ENCODE measurements at places on chromosomes 2 and 18. TPM values are rescaled to one million over a fixed set of nuclear protein-coding genes. Genes with fewer than 3 reads are reported as not detected.
A peak's percentile ranks its signal among the peaks of the same experiment; 100 is the strongest.

DNA sequence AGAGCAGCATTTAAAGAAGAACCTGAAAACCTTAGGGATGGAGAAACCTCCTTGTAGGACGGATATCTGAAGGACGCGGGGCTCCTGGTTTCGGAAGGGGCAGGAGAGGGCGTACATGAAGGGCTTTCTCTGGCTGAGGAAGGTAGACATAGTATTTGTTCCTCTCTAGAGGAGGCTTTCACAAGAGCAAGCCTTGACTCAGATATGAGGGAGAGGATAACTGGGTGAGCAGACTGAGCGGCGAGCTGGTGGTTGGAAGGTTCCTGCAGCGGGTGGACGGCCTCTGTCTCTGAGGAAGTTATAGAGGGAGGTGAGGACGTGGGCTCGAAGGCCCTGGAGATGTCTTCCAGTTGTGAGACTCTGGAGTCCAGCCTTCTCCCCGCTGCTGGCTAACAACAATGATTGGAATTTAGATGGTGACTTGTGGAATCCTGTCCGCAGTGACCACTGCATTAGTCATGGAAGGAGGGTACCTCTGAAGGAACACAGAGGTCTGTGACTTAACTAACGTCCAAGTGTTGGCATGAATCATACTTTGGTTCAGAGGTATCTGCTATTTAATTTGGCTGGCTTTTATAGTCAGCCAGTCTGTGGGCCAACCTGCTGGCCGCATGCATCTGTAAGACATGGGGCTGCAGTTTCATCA, 80.9 kb downstream of the ASAP2 start:
- peak; percentile 89 for DNase-seq

GRCh38 chr2:179594268-179595112, 266.9 kb downstream of the ZNF385B start:
- DNase-seq = no peak

DNA sequence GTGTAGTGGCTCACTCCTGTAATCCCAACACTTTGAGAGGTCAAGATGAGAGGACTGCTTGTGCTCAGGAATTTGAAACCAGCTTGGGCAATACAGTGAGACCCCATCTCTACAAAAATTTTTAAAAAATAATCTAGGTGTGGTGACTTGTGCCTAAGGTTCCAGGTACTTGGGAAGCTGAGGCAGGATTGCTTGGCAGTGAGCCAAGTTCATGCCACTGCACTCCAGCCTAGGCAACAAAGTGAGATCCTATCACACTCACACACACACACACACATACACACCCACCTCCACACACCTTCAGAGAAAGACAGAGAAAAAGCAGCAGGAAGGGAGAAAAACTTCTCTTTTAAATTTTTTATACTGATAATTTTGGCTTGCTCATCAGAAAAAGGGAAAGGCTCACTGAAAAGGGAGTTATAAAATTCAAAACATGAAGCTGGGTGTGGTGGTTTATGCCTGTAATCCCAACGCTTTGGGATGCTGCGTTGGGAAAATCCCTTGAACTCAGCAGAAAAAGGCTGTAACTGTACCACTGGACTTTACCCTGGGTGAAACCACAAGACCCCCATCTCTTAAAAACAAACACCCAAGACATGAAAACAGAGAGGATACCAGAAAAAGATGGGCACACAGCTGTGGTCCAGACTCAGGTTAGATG, 25.7 kb downstream of the FAM168B start:
- DNase-seq = no peak

The CCDC74B gene
- 1.2 TPM for total RNA-seq

- DNase-seq = no peak
Measured at GRCh38 chr2:217555081-217555876, 447.5 kb downstream of the TNS1 start.

The IFIH1 gene
- total RNA-seq = 7.3 TPM

The FMNL2 gene
- total RNA-seq = 26.6 TPM

DNA sequence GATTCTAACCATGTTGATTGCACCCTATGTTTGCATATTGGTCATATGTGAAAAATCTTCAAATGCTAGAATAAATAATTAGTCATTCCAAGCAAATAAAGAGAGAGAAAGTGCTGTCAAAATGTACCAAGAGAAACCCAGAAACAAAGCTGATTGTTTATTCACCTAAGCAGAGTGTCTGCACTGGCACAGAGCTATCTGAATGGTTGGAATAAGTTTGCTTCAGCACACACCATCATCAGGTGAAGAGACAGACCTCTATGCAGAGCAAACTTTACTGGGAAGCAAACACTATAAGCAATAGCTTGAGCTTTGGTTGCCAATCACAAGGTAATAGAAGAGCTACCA, 25.4 kb downstream of the DSG4 start:
- DNase-seq = no peak

DNA sequence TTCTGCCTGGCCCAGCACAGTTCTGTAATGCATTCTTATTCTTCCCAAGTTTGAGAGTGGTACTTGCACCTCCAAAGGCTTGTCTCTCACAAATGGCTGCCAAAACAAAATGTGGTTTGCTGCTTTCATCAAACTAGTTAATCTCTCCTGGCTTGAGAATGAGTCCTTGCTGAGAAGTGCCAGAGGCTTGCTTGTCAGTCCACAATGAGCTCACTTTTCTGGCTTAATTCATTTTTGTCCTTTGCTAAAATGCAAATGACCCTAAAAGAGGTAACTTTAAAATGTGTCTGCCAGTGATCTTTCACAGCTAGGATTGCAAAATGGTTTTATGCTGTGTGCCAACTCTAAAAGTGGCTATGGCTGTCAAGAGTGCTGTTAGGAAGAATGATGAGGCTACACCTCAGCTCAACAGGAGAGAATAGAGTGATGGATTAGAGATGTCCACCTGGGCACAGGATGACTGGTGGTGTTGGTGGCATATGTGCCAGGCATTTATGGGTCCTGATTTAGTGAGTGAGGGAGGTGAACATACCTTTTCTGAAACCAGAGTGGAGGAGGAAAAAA, 291.2 kb upstream of the HNMT start:
- no peak for DNase-seq

The ABCA12 gene
- total RNA-seq = under 0.01 TPM

GRCh38 chr18:76466410-76466991, 28.5 kb downstream of the ZNF516 start:
- no peak for DNase-seq

DNA sequence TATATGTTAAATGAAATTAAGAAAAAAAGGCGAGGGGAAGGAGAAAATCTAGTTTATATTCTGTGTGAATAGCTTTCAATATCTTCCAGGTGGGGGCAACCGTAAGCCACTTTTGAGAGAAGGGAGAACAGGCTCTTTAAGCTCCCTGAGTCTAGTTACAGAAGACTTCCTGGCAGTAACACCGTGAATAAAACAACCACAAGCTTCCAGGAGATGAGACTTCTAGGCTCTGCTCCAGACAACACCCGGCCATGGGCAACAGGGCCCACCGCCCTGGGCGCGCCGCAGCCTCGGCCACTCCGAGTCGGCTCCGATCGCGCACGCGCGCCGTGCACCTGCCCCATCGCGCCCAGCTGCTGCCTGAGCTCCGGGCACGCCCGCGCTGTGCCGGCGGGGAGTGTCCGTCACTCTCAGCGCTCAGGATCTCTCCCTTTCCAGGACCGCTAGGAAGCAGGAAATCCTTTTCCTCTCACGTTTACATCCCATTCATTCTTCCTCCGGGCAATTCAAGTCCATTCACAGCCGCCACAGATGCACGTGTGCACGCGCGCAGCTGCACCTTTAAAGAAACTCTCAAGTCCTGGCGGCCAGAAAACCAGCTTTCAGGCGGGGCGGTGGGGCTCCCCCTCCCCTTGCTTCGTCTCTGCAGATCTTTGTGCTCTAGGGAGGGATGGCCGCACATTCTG, 19.4 kb upstream of the PAX3 start:
- peak; percentile 40 for DNase-seq

Measured in pulmonary artery endothelial cell (primary cell).